ENCODE measurements at places on chromosomes 5 and 9.

GRCh38 chr9:1026219-1026618 lies 23.9 kb upstream of the DMRT2 start:
- H3K4me3 ChIP-seq = no peak overlapping the region
- no peaks in the 10 kb centered on the region for H3K4me1 ChIP-seq
- no peak overlapping the region for H3K27ac ChIP-seq
- no peaks in the 10 kb centered on the region for H3K36me3 ChIP-seq

GRCh38 chr5:133919148-133920136 lies 49.0 kb downstream of the C5orf15 start:
- DNase-seq = no peak
- H3K27ac ChIP-seq = no peak overlapping the region
- peaks cover 7% of the 10 kb centered on the region for H3K27me3 ChIP-seq
- no peaks in the 10 kb centered on the region for H3K4me1 ChIP-seq

GRCh38 chr5:80215523-80215922 lies 40.3 kb downstream of the SERINC5 start:
- no peak overlapping the region for H3K4me3 ChIP-seq
- no peak for DNase-seq
- H3K27me3 ChIP-seq = peaks cover 3% of the 10 kb centered on the region
- H3K36me3 ChIP-seq = no peaks in the 10 kb centered on the region

GRCh38 chr5:40514976-40515375 lies 164.7 kb upstream of the PTGER4 start:
- H3K4me3 ChIP-seq = no peak overlapping the region
- H3K27ac ChIP-seq = peak overlapping the region; percentile 65
- no peaks in the 10 kb centered on the region for H3K27me3 ChIP-seq
- peaks cover 23% of the 10 kb centered on the region for H3K4me1 ChIP-seq

- H3K4me1 ChIP-seq = peaks cover under 1% of the 10 kb centered on the region
- H3K4me3 ChIP-seq = no peak overlapping the region
- DNase-seq = no peak
- H3K36me3 ChIP-seq = no peaks in the 10 kb centered on the region
- H3K27me3 ChIP-seq = peaks cover 6% of the 10 kb centered on the region
Observed at GRCh38 chr9:3893519-3893918, 367.7 kb upstream of the RFX3 start.

DNA sequence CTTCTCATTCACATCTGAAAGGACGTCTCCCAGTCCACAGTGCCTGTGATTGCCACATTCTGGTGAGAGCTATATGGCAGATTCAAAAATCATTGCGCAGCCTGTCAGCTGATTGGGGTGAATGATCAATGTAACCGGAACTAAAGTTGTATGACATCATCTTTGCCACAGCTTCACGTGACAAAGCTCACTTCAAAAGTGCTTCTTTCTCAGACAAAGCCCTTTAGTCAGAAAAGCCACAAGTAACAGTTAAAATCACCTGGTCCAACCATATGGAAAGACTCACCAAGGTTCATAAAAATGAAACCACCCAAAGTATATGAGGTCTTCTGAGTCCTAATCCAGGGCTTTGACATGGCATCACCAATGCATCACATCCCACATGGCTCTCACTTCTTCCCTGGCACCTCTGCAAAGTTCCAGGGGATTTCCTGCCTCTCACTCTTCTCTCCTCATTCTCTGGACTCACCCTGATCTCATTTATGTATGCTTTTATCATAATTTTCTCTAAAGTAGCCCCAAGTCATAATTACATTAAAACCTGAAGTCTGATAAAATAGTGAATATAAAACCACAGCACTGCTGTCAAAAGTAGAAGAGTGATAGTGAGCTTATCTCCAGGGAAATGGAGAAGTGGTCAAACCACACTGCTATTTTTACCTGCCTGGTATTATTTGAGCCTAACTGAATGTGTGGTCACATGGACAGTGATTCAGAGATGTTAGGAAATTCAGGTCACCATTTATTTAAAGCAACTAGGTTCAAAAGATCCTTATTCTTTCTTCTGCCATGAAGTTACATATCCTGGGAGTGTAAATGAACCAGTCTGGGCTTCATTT lies 193.1 kb upstream of the PTGER4 start:
- DNase-seq = peak; percentile 82
- H3K4me1 ChIP-seq = peaks cover 43% of the 10 kb centered on the region
- H3K27ac ChIP-seq = peak overlapping the region; percentile 94
- no peaks in the 10 kb centered on the region for H3K27me3 ChIP-seq
- H3K4me3 ChIP-seq = peak overlapping the region; percentile 56

DNA sequence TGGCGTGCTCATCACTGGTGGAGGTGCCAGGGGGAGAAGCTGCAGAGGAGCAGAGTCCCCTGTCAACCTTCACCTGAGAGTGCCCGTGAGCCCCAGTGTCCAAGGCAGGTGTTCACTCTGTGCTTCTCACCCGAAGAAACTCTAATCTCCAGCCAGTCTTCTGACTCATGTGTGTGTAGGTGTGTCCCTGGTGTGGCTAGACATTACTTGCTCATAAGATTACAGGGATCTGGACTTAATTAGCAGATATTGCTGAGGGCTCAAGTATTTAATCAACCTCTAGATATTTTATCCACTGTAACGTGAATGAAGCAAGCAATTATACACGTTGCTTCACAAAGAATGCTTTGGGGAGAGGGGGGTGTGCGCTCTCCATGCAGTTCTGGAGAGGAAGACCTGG lies 72.5 kb downstream of the MED10 start:
- no peaks in the 10 kb centered on the region for H3K36me3 ChIP-seq
- no peaks in the 10 kb centered on the region for H3K4me1 ChIP-seq
- DNase-seq = no peak

DNA sequence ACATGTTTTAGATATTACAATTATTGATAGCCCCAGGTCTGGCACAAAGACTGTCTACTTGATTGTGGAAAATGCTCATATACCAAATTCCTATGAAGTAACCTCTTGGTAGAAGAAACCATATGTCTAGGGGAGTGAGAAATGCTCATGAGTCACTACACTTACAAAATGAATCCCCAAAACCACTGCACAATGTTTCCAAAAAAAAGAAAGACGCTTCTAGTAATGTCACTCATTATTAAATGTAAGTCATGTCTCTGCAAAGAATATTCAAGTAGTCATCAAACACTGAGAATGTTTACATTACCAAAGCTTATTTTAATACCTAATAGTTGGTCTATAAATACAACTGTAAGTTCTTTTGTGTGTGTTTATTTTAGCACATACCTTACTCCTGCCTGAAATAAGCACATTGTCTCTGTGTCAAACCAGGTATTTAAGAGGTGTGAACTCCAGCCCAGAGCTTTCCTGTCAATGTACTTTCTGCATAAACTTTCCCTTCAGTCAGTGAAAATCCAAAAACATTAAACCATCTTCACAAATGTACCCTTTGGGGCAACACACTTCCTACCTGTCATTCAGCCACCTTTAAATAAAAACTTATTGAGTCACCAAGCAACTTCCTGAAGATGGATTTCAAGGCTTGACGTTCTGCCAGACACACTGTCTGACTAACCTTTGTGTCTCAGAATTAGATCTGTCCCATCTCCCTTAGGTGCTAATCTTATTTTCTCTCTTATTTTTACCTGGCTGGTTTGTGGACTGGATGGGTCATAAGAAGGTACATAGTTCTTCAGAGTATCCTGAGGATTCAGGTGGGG lies 194.0 kb downstream of the NFIB start:
- no peak overlapping the region for H3K4me3 ChIP-seq
- H3K36me3 ChIP-seq = no peaks in the 10 kb centered on the region
- H3K27ac ChIP-seq = no peak overlapping the region
- H3K27me3 ChIP-seq = no peaks in the 10 kb centered on the region

GRCh38 chr9:130122456-130122855 lies 49.7 kb upstream of the NCS1 start:
- no peak overlapping the region for H3K4me3 ChIP-seq
- no peaks in the 10 kb centered on the region for H3K27me3 ChIP-seq
- peak overlapping the region; percentile 76 for H3K27ac ChIP-seq
- no peak for DNase-seq

- H3K36me3 ChIP-seq = no peaks in the 10 kb centered on the region
- no peaks in the 10 kb centered on the region for H3K4me1 ChIP-seq
- no peak overlapping the region for H3K27ac ChIP-seq
- peaks cover 28% of the 10 kb centered on the region for H3K27me3 ChIP-seq
- no peak overlapping the region for H3K4me3 ChIP-seq
- DNase-seq = no peak
Observed at GRCh38 chr9:1025131-1025530, 25.0 kb upstream of the DMRT2 start.

DNA sequence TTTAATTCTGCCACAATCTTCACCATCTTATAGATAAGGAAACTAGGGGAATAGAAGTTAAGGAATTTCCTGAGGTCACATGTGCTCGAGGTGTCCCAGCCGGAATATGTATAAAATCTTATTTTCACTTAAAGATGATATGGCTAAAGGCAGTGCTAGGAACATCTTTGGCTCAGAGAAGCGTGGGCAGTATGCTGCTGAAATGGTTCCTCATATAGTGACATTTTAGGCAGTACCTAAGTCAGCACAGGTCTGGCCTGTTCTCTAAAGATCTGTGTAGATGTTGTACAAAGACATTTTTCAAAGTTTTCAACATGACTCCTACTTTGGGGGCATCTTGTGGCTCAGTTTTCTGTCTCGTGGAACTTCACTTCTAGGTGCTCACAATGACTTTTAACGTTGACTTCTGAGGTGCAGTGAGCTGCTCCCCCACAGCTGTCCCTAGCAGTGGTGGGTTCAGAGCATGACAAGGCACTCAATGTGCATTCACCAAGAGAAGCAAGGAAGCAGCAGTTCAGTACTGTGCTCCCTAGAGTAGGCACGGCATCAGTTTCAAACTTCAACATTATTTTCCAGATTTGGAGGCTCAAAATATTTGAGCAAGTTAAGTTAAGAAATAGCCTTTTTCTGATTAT lies 40.3 kb downstream of the TNFAIP8 start:
- H3K27me3 ChIP-seq = no peaks in the 10 kb centered on the region
- peak overlapping the region; percentile 87 for H3K4me3 ChIP-seq
- H3K27ac ChIP-seq = peak overlapping the region; percentile 96
- DNase-seq = no peak
- peaks cover 45% of the 10 kb centered on the region for H3K36me3 ChIP-seq
- H3K4me1 ChIP-seq = peaks cover 64% of the 10 kb centered on the region

- H3K4me1 ChIP-seq = peaks cover 39% of the 10 kb centered on the region
- no peak overlapping the region for H3K27ac ChIP-seq
- no peak overlapping the region for H3K4me3 ChIP-seq
- H3K27me3 ChIP-seq = no peaks in the 10 kb centered on the region
- no peaks in the 10 kb centered on the region for H3K36me3 ChIP-seq
Observed at GRCh38 chr9:136024696-136025316, 63.6 kb upstream of the UBAC1 start.

DNA sequence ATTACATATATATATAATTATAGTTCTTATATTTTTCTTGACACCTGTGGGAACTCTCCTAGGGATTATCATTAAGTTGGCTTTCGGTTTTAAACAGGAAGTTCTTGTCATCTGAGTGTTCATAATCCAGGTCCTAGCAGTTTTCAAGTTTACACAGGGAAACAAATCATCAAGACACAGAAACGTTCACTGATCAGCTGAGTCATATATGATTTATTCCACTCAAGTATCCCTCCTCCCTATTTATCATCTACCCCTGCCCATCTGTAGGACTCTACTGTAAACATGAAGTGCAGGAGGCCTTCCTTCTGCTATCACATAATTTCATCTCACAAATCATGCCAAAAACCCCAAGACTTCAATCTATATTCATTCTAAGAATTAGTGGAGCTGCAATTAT lies 6.3 kb downstream of the SLC25A51 start:
- peaks cover 2% of the 10 kb centered on the region for H3K4me1 ChIP-seq
- H3K36me3 ChIP-seq = peaks cover 14% of the 10 kb centered on the region
- no peak overlapping the region for H3K27ac ChIP-seq
- DNase-seq = no peak
- H3K4me3 ChIP-seq = no peak overlapping the region
- H3K27me3 ChIP-seq = no peaks in the 10 kb centered on the region

DNA sequence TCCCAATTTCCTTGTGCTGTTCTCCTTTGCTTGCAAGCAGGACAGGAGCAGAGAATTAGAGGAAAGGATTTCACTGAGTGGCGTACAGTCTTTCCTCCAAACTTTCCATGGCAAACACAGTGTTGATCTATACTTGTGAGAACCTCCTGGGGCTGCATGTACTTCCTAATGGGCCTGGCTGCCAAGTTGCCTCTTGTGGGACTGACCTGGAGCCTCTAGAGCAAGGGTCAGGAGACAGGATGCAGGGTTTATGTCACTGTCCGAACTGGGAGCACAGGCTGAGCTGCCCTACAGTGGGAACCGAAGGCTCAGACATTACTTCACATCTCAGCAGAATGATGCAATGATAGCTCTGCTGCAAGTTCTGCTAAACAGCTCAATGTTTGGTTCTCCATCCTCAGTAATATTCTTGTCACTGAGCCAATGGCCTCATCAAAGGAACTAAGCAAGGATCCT lies 102.3 kb downstream of the ENC1 start:
- H3K36me3 ChIP-seq = peaks cover 12% of the 10 kb centered on the region
- peaks cover under 1% of the 10 kb centered on the region for H3K27me3 ChIP-seq
- no peaks in the 10 kb centered on the region for H3K4me1 ChIP-seq
- no peak for DNase-seq
- H3K4me3 ChIP-seq = no peak overlapping the region
- H3K27ac ChIP-seq = no peak overlapping the region

- H3K27ac ChIP-seq = peak overlapping the region; percentile 40
- peak overlapping the region; percentile 38 for H3K4me3 ChIP-seq
- no peaks in the 10 kb centered on the region for H3K36me3 ChIP-seq
- H3K4me1 ChIP-seq = peaks cover 10% of the 10 kb centered on the region
Observed at GRCh38 chr5:119031905-119032304, 39.0 kb upstream of the DMXL1 start.

DNA sequence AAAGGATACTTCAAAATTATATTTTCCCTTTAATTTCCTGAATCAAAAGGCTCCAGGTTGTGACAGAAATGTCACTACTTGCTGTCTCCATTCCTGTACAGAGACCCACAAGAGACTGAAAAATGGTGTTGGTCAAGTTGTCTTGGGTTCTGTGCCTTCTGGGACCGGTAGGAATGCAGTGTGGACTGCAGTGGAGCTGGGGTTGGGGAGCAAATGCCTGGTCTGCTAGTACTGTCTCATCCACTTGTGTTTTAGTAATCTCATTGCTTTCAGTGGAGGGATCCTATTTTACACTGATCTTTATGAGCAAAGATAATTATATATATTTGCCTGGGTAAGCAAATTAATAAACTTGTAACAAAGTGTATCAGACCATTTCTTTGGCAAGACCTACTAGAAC lies 24.2 kb upstream of the CATSPER3 start:
- H3K4me1 ChIP-seq = no peaks in the 10 kb centered on the region
- no peak overlapping the region for H3K27ac ChIP-seq
- no peaks in the 10 kb centered on the region for H3K27me3 ChIP-seq
- no peak for DNase-seq
- H3K36me3 ChIP-seq = no peaks in the 10 kb centered on the region
- H3K4me3 ChIP-seq = no peak overlapping the region

- no peak overlapping the region for H3K27ac ChIP-seq
- no peaks in the 10 kb centered on the region for H3K27me3 ChIP-seq
- no peak for DNase-seq
- no peaks in the 10 kb centered on the region for H3K4me1 ChIP-seq
- H3K4me3 ChIP-seq = no peak overlapping the region
Observed at GRCh38 chr5:122030251-122030650, 47.8 kb downstream of the LOX start.

GRCh38 chr9:27468000-27468399 lies 56.1 kb upstream of the IFNK start:
- H3K4me3 ChIP-seq = no peak overlapping the region
- no peak overlapping the region for H3K27ac ChIP-seq
- no peak for DNase-seq
- no peaks in the 10 kb centered on the region for H3K4me1 ChIP-seq

- no peak for DNase-seq
- H3K27me3 ChIP-seq = peaks cover 10% of the 10 kb centered on the region
- H3K36me3 ChIP-seq = no peaks in the 10 kb centered on the region
- H3K27ac ChIP-seq = no peak overlapping the region
- no peak overlapping the region for H3K4me3 ChIP-seq
- no peaks in the 10 kb centered on the region for H3K4me1 ChIP-seq
Observed at GRCh38 chr5:149150457-149150856, 9.2 kb downstream of the ABLIM3 start.
